ENCODE measurements at places on chromosomes 2 and 18.
A peak's percentile ranks its signal among the peaks of the same experiment; 100 is the strongest.

DNA sequence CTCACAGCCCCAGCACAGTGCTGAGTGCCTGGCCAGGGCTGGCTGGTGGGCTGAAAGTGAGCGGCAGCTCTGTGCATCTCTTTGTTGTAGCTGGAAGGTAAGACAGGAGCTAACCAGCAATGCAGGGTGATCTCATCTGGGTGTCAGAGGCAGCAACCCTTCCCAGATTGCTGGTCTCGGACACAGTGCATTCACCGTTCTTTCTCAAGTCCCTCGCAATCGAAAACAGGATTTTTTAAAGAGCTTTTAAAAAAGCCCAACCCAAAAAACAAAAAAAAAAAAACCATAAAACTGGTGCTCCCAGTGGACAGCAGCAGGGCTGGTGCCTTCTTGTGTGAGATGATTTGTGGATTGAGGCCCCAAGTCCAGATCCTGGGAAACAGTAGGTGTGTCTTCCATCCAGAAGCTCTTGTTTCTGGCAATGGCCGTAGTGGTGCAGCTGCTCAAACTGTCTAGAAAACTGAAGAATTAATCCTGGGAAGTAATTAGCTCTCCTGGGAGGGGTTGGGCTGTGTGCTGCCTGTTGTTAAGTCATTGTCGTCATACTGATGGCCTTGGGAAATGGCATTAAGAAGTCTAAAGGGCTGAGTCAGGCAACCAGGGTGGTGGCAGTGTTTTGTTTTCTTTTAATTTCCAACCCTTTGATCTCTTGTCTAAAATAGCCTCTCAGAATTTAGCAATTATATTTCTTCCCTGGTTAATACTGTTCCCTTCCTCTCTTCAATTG lies 156.7 kb downstream of the KLHL29 start:
- DNase-seq, result no peak

GRCh38 chr2:234683950-234684349 lies 187.1 kb upstream of the ARL4C start:
- no peak for DNase-seq

GRCh38 chr2:101007415-101008345 lies 5.6 kb downstream of the RPL31 start:
- no peak for DNase-seq

- no peak for DNase-seq
Observed at GRCh38 chr2:162058973-162059668, 14.9 kb downstream of the DPP4 start.

DNA sequence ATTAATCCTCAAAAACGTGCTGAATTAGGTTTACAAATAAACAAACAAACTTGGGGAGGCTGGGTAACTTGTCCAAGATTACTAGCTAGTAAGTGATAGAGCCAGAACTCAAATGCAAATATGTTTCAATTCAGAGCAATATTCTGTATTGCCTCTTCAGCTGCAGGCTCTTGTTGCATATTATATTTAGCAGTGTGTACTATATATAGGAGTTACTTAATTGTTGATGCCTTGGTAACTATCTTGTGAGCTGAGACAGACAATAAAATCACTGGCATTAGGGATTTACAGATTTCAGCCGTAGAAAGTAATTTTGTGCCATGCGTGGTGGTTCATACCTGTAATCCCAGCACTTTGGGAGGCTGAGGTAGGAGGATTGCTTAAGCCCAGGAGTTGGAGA lies 10.2 kb upstream of the ANKRD12 start:
- no peak for DNase-seq

- no peak for DNase-seq
Observed at GRCh38 chr2:156430236-156430979, 5.8 kb upstream of the GPD2 start.

DNA sequence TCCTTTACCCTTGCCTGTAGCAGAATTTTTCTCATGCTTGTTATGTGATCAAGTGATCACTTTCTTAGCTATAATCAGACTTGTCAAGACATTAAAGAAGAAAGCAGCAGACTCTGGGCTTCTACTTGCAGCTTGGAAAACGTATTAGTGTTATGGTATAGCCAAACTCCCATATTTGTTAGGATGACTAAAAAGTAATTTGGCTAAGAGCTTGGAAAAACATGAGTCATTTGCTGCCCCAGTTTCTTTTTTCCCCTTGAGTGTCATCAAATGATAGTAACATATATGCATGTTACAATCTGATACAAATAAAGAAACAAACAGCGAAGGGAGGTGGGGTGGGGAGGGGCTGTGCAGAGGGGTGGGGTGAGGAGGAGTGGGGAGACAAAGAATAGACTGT lies 155.5 kb downstream of the IKZF2 start:
- DNase-seq, result no peak

DNA sequence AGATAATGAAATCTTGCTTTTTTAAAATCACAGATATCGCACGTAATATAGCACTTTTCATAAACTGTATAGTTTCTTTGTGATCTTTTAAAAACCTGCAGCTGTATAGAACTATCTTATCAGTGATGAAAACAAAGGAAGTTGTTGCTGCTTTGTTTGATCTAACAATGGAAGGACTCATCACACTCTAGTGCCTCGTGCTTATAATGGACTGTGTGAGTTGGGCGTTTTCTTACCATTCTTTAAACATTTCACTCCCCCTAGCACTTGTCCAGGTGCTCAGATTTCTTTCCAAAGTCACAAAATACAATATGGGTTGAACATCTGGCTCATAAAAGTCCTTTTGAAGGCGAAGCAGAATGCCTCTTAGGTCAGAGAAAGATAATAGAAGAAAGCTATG lies 94.8 kb upstream of the SPATS2L start:
- no peak for DNase-seq

DNA sequence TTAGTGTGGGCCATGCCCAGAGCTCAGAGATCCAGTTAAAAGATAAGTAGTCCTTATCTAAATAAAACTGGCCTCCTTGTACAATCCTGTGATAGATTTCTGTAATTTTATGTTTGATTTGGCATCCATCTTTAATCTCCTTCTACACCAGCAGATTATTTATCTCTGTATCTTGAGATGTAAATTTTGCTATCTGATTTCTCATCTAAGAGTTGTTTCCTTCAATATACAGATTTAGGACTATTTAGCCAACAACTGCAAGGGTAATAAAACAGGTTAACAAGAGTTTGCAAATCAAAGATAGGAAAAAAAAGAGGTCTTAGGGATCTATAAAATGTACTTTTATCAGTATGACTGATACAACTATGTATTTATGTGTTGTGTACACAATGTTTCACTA lies 68.6 kb upstream of the ABCA12 start:
- DNase-seq, result no peak

- DNase-seq, result no peak
Observed at GRCh38 chr2:58702302-58702885, 461.3 kb upstream of the FANCL start.

DNA sequence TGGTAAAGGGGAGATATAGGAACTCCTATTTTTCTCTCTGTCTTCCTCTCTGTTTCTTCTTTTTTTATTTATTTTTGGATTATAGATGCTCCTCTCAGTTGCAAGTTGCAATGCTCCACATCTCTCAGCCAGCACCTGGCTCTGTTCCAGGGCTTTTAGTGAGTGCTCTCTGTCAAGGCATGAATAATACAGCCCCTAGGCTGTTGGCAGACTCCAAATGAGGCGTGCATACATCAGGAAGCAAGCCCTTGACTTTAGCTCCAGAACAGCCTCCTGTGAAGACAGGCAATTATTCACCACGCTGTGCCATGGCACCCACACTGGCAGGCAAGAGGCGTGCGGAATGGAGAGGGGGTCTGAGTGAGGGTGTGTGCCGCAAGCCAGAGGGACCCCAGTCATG lies 228.1 kb upstream of the PXDN start:
- peak; percentile 44 for DNase-seq

- DNase-seq, result no peak
Observed at GRCh38 chr2:104049981-104050380, 803.9 kb upstream of the POU3F3 start.

DNA sequence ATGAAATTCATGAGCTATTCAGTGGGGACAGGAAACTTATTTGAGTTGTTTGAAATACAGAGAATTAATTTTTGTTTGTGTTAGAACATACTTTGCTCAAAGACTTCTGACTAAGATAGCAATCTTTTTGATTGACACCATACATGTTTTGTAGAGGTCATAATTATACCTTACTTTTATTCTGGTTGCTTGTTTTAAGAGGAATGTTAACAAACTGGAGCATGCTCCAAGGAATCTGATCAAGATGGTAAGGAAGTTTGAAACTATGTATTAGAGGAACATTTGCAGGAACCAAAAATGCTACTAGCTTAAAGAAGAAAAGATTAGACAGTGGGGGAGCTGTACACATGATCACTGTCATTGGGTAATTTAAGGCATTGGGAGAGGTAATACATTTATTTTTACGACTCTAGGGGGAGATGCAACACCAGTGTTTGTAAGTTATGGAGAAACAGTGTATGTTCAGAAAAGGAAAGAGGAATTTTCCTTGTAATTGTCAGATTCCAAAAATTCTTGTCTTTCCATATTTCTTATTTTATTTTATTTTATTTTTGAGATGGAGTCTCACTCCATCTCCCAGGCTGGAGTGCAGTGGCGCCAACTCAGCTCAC lies 8.0 kb downstream of the AGFG1 start:
- DNase-seq, result no peak

DNA sequence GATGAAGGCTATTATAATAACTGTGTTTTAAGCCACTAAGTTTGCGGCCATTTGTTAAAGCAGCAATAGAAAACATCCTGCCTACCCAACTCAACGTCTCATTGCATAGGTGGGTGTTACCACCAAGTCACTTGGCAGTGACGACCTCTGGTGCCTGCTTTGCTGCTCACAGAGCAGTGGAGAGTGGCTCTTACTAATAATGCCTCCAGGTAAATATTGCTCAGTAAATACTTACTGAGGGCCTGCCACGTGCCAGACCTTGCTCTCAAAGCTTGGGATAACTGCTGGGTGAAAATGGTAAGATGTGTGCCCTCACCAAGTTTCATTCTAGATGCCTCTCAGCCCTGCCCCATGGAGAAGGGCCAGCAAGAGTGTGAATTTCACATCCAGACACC lies 27.7 kb downstream of the ITGA6 start:
- no peak for DNase-seq

GRCh38 chr2:207926133-207926988 lies 99.0 kb downstream of the PLEKHM3 start:
- DNase-seq, result no peak

All from nucleus accumbens (tissue), 56 donors.